PC-3 (cell line): ENCODE measurements at places on chromosomes 7 and 10.

DNA sequence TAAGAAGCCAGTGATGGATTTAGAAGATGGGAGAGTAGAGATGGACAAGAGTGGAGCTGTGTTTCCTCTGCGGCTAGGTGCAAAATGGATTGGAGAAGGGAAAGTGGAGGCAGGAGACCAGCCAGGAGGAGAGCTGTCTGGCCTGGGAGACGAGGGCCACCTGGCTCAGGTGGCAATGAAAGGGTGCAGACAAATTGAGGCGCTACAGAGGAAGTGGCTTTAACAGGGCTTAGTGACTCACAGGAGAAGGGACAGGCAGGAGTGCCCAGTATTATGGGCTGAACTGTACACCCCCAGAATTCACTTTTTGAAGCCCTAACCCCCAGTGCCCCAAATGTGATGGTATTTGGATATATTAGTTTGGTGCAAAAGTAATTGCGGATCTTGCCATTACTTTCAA, 65.6 kb upstream of the DUSP5 start:
- DNase-seq = no peak

DNA sequence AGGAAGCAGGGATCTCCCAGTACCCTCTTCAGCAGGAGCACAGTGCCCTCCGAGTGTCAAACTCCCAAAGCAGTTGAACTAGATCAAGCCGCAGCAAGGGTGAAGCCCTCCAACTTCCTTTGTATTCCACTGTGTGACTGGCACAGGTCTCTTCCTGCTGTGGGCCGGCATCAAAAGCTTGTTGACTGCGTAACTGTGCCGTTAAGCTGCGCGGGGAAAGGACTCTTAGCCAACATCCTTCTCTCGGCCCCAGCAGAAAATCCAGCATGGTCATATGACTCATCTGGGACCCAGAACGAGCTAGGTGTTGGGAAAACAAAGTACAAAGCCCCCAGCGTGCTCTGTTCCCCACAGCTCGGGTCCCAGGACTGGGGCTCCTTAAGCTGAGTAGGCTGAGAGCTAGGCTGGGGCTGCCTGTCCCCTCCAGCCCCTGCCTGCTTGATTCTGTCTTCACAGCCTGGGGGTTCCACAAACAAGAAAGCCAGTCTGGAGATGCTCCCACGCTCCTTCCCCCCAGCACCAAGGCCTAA, 52.2 kb downstream of the COL17A1 start:
- no peak for DNase-seq

DNA sequence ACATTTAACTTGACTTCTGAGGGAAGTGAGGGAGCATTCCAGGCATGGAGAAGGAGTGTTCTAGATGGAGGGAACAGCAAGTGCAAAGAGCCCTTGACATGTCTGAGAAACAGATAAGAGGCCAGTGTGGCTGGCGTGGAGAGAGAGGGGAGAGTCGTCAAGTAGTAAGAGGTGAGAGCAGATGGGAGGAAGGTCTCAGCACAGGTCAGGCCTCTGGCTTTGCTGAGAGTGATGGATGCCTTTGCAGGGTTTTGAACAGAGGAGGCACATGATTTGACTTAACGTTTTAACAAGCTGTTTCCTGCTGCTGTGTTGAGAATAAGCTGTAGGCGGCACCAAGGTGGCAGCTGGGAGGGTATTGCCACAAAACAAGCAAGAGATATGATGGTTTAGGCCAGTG, 97.2 kb downstream of the KAT6B start:
- peak; percentile 52 for DNase-seq

DNA sequence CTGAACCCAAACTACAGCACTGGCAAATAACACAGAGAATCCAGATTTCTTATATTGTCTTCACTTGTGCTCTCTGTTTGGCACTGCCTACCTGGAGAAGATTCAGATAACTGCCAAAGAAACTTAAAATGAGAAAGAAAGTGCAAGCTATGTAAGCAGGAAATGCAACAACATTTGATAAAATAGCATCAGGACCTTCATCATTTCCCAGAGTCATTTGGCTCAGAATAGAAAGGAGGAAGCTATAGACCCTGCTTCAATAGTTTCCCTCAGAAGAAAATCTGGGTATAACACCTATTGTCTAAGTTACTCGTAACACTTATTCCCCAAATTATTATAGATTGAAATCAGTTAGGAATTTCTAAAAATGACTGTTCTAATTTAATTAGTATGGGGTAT, 56.2 kb downstream of the CC2D2B start:
- DNase-seq = no peak

- no peak for DNase-seq
These were observed 1.3 kb downstream of the NRCAM start for GRCh38 chr7:108454674-108455550.

DNA sequence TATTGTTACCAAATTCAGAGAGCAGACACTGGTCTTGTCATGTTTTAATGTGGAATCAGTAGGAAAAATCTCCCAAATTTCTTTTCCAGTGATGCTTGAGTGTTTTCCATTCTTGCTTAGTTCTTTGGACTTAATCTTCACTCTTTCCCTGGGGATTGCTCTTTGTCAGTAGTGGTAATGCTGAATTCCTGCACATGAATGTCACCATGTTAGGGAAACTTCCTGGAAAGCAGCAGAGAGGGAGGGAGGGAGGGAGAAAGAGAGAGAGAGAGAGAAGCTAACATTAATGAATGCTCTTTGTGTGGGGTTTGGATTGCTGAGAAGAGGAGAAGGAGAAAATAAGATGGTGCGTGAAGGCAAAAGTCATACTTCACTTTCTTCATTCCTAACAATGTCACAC, 295.3 kb upstream of the COBL start:
- DNase-seq = no peak

DNA sequence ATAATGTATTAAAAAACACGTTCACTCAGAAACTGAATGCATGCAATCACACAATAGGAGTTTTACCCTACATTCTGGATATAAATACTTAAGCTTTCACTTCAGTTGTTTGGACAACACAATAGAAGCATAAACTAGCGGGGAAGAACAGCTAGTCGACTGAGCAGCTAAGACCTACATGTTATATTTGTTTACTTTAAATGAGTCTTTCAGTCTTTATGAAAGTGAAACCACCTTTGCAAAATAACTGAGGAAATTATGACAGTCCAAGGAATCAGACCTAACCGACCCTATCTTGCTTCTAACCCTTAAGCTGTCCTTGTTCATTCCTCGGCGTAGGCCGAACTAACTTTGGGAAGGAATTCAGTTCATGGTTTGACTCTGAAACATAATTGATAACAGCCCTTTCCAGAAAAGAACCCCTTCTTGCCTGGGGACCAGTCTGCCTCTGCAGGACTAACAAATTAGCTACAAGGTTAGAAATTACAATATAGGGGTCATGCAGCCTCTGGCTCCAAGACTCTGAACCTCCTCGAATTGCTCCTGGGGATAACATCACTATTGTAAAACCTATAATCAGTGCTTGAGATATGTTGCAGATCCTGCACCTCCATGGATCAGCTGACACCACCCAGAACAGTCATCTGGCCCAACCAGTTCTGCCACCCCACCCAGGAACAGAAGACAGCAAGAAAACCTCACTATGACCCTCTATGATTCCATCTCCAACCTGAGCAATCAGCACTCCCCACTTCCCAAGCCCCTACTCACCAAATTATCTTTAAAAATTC, 185.1 kb upstream of the KLF6 start:
- peak; percentile 52 for DNase-seq

- no peak for DNase-seq
These were observed 53.7 kb upstream of the MACC1 start for GRCh38 chr7:20270867-20271266.

DNA sequence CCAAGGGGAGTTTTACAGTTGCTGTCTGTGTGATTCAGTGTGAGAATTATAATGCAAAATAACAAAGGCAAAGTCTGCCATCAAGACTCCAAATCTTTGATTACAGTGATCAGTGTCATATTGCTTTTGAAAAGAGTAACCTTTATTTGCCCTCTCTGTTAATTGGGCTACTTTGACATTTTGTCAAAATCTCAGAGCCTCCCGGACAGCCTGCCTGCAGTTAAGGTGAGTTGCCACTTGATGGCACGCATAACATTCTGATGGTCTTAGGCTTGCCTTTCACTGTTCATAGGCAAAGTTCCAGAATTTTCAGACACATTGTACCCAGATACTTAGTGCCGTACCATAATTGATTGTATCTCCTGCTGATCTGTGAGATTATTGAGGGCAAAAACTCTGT, 253.5 kb downstream of the ABCA13 start:
- peak; percentile 75 for DNase-seq

DNA sequence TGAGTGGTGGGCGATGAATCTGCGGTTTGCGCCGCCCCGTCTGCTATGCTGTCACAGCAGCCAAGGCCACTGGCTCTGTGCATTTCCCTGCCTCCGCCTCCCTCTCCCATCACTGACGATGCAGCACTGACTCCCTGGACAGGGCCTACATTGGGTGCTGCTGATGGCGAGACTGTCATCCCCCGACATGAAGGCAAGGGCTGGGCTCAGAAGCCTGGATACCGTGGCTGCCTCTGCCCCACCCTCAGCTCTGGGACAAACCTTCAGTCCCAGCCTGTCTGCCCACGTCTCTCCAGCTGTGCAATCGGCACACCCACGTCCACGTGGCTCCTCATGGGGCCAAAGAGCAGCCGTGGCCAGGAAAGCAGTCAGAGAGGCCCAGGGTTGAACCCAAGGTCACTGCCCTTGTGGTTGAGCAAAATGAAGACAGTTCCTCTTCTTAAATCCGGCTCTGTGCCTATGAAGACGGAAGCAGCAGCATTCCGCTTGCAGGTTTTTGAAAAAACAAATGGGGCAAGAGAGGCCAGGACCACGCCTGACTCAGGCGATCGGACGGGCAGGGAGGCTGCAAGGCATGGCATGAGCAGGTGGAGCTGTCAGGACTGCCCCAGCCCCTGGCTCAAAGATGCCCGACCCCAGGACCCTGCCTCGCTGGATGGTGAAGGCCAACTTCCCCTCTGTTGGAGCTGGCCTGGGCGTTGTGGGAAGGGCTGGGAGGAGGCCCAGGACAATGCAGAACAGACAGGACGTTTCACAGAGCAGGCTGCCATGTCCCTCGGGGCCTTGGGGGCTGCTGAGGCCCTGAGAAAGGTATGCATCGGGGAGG, 517.5 kb downstream of the DNAJB6 start:
- no peak for DNase-seq

DNA sequence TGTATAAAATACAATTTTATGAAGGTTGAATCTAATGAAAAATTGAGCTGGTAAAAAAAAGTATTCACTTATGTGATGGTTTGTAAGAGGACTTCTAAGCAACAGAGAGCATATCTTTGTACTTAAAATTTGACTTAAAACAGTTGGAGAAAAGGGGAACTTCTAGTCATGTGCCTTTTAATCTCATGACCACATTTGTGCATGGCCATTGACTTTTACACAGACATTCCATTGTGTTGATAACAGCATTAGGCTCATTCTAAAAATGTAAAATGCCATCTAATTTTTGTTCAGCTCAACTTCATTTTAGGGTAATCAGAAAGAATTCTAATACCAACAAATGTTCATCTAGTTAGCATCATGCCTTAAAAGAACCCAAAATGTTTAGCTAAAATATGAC, 119.9 kb downstream of the HPSE2 start:
- no peak for DNase-seq

GRCh38 chr7:45028920-45029344, 28.9 kb downstream of the CCM2 start:
- no peak for DNase-seq

- peak; percentile 67 for DNase-seq
These were observed 15.4 kb upstream of the TMEM243 start for GRCh38 chr7:87234949-87235348.

GRCh38 chr10:14952851-14953423, 959 bp downstream of the DCLRE1C start:
- DNase-seq = no peak

- no peak for DNase-seq
These were observed 30.7 kb downstream of the THNSL1 start for GRCh38 chr10:25047088-25047487.

- DNase-seq = no peak
These were observed 566 bp downstream of the MAD1L1 start for GRCh38 chr7:2231992-2232765.

DNA sequence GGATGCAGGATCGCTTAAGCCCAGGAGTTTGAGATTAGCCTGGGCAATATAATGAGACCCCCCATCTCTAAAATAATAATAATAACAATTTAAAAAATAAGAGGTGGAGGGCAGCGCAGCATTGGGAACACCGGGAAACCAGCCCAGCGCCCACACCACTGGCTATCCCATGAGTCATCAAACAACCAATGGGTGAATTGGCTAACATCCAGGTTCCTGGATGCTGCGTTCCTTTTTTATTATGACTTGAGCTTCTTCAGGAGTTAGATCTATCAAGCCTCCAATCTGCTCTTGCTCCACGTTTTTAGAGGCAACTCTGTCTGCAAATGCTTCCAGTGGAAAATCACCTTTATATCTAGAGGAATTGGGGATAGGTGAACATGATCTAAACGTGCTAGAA, 10.0 kb upstream of the LRRC4 start:
- DNase-seq = peak; percentile 80

DNA sequence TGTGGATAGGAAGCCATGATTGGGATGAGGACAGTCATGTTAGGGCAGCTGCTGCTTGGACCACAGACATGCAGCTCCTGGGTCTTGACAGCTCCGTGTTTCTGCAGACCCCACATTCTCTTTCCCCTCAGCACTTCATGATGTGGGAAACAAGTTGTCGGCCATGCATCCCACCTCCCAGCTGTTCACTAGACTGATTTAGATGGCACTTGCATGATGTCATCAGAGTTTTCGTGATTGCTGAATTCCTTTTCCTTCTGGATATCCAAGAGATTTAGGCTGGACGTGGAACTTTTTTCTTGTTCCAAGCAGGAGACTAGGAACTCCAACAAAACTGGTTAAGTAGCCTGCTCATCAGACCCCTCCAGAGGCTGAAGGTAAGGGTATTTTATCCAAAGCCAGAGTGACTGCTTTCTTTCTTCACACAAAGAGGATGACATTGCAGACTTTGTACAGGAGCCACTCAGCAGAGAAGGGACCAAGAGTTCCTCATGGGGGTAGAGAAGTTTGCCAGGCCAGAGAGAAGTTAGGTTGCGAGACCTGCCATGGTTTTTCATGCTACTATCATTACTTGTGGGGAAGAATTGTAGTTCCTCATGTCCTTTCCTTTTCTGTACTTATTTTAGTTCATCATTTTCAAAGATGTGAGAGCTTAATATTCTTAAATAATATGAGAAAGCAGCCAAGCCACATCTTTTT, 117.7 kb upstream of the GJD4 start:
- DNase-seq = no peak

- DNase-seq = no peak
These were observed 7.4 kb downstream of the HK1 start for GRCh38 chr10:69285699-69286098.

DNA sequence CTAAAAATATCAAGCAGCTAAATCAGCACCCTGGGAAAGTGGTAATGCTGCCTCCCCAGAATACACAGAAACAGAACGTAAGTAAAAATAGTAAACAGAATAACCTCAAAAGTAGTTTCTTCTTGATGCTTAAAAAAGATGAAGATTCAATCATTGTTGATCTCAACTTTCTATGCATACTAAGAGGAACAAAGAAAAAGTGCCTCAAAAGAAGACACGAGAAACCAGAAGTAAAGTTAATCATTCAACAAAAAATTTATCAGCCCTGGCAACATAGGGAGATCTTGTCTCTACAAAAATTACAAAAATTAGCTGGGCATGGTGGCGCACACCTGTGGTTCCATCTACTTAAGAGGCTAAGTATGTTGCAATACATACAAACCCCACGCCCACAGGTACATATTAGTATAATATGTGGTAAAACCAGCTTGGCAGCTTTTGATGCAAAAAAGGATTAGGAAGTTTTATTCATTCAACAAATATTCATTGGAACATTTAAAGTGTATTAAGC, 153.7 kb downstream of the NRBF2 start:
- DNase-seq = peak; percentile 99
